ENCODE measurements at places on chromosomes 2 and 18.

- no peak for DNase-seq
Observed at GRCh38 chr2:192196421-192197194, 1.9 kb upstream of the TMEFF2 start.

GRCh38 chr2:123153041-123153440, 872.0 kb upstream of the CNTNAP5 start:
- DNase-seq, result no peak

GRCh38 chr18:40450751-40451150, 1504.3 kb upstream of the PIK3C3 start:
- no peak for DNase-seq

DNA sequence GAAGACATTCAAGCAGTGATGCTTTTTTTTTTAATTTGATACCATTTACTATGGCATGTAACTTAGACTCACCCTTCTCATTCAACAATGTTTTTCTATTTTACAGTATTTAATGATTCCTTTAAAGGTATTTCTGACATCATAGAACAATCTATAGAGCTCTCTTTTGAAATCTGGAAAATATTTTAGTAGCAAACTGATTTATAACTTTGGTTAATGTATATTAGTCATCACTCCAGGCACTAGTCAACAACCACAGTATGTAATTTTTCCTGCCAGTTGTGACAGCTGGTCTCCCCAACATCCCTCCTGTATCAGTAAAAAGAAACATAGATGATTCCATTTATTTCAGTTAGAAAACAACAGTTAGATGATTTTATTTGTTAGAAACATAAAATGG, 122.9 kb downstream of the LCLAT1 start:
- DNase-seq, result no peak

- DNase-seq, result no peak
Observed at GRCh38 chr2:11941201-11942177, 195.1 kb downstream of the LPIN1 start.

DNA sequence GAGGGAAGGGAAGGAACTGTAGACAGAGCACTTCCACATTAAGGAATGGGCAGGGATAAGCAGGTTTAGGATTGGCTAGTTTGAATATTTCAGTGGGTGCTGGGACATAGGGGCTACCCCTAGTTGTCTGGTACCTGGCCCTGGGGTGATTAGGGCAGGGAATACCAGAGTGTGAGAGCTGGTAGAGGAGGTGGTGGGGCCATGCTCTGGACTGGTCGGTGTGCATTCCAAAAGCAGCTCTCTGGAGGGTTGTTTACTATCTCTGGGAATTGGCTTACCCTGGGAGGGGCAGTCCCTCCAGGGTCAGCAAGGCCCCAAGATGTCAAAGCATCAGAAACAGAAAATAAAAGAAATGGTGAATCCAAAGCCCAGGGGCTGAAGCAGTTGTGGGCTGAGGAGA, 103.8 kb downstream of the LAMA3 start:
- DNase-seq, result no peak

All from effector memory CD8-positive, alpha-beta T cell (primary cell).